Stimulated activated CD4-positive, alpha-beta T cell treated with anti-CD3 and anti-CD28 coated beads, Interleukin-1b, Interleukin-23, amount 100 ng/mL, for 4 hours (primary cell): ENCODE measurements at places on chromosomes 16 and 17.

DNA sequence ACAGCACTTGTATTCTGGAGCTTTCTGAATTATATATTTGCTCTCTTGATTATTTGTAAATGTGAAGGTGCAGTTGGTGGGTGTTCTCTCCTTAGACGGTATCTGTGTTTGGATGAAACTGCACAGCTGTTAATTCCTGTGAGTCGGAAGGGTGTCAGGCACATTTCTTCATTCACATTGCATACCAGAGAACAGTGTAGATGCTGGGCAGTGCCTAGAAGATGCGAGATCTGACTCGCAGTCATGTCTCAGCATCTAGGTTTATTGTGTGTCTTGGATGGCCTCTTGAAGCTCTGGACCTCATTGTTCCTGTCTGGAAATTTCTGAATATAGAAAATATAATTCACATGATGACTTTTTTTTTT is 61.2 kb downstream of the CLEC16A start:
- DNase-seq, result no peak

DNA sequence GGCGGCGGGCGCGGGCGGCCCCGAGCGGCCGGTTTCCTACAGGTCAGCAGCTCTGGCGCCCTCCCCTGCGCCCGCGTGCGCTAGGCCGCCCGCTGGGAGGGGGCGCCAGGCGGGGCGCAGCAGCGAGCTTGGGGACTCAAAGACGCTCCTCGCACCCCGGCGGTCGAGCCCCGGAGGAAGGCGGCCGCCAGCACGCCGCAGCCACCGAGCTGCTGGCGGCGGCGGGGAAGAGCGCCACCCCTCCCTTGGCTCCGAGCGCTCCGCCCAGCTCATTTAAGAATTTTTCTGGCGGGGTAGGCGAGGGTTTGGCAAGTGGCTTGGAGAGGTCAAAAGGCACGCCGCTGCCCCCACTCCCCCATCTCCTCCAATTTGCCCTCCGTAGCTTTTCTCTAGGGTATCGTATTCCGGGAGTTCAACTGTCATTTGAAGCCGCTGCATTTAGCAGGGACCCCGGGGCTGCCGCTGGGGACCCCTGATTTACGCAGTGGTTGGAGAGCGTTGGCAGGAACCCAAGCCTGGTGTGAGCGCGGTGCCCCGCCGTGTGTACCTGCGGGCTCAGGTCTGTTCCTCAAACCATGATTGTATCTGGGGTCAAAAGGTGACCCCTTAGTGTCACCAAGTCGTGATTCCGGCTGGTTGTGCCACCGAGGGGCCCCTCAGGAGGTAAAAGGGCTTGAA is 59.5 kb upstream of the GSE1 start:
- DNase-seq, result no peak

DNA sequence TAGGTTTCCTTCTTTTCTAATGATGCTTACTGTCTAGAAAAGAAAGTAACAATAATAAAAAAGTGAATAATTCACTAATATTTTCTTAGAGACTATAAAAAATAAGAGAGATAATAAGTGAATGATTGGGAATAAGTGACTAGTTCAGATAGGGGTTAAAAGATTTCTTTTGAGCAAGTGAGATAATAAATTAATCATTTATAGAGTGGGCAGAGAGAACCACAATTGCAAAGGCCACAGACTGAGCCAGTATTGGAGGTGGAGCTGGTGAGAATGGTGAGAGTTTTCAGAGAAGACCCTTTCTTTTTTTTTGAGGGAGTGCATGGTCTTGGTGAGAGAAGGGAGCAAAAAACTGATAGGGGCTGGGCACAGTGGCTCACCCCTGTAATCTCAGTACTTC is 159.1 kb upstream of the SALL1 start:
- no peak for DNase-seq

DNA sequence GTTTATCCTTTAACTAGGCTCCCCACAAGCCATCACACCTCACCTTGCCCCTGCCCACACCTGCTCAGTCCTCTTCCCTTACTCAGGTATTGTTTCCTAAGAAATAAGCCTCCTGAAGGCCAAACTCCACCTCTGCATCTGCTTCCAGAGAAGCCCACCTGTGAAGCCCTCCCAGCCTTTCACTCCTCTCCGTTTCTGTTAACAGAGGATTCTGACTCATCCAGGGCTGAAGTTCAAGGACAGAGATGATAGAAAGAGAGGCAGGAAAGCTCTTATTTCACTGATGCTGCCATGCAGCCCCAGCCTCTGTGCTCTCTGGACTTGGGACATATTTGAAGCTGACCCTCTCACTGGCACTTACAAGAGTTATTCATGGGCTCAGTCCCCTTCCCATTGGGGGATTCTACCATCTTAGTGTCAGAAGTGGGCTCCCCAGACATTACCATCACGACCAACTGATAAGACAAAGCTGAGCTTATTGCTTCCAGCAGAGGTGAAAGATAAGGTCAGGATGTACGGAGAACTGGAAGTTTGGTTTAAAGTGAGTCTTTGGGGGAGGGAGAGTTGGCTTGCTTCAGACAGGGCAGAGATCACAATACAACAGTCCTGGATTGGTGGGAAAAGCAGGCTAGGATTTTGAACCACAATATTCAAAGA is 35.3 kb upstream of the XYLT2 start:
- DNase-seq, result no peak

DNA sequence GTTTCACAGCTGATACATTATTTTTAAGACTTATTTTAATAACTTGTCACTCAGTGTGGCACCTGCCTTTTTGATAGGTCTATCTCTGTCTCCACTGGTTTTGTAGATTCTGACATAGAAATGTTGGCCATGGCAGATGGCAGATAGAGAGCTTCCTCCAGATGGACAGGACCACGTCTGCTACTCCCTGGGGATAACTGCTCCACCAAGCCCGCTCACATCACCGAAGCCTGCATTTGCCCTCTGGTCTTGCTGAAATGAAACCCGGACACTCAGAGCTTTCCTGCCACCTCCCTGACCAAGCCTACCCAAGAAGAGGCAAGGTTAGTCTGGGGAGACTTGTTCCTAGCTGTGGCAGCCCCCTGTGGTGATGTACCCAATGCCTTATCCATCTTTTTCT is 16.4 kb upstream of the HAP1 start:
- DNase-seq, result no peak

GRCh38 chr17:33511670-33512069 is 218.6 kb upstream of the ASIC2 start:
- DNase-seq, result no peak

GRCh38 chr17:11290814-11291213 is 49.8 kb downstream of the SHISA6 start:
- no peak for DNase-seq

- no peak for DNase-seq
These were observed 102.7 kb downstream of the METRNL start for GRCh38 chr17:83181991-83182619.

GRCh38 chr17:17125136-17126084 is 80.7 kb downstream of the PLD6 start:
- no peak for DNase-seq

GRCh38 chr17:31147507-31148202 is 52.9 kb downstream of the NF1 start:
- DNase-seq, result no peak

GRCh38 chr17:40557531-40558299 is 7.6 kb downstream of the CCR7 start:
- no peak for DNase-seq

DNA sequence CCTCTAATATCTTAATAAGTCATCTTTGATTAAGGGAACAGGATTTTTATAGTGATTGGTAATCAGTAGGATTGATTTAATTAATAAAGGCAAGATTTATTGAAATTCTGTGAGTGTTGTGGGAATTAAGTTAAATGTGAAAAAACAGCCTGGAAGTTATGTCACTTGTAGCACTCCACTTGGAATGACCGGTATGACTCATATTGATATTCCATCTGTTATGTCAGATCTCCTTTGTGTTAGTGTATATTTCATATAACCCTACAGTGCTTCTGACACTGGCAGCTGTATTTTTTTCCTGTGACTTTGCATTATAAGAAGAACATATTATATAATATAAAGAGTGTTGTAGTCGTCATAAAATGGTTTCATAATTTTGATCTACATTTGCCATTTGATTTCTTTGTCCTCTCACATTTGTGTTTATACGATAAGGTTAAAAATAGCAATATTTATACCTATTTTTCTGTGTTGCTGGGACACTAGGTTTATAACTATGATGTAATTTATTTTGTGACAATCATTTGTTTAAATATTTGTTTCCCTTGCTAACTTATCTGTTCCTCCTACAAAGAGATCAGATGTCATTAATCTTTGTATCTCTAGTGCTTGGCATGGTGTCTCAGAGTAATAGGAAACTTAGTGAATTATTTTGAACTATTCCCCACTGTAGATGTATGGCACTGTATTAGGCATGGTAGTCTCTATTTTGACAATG is 249.0 kb downstream of the BCAS3 start:
- no peak for DNase-seq

- DNase-seq, result no peak
These were observed 206.4 kb downstream of the ENGASE start for GRCh38 chr17:79280866-79281572.

DNA sequence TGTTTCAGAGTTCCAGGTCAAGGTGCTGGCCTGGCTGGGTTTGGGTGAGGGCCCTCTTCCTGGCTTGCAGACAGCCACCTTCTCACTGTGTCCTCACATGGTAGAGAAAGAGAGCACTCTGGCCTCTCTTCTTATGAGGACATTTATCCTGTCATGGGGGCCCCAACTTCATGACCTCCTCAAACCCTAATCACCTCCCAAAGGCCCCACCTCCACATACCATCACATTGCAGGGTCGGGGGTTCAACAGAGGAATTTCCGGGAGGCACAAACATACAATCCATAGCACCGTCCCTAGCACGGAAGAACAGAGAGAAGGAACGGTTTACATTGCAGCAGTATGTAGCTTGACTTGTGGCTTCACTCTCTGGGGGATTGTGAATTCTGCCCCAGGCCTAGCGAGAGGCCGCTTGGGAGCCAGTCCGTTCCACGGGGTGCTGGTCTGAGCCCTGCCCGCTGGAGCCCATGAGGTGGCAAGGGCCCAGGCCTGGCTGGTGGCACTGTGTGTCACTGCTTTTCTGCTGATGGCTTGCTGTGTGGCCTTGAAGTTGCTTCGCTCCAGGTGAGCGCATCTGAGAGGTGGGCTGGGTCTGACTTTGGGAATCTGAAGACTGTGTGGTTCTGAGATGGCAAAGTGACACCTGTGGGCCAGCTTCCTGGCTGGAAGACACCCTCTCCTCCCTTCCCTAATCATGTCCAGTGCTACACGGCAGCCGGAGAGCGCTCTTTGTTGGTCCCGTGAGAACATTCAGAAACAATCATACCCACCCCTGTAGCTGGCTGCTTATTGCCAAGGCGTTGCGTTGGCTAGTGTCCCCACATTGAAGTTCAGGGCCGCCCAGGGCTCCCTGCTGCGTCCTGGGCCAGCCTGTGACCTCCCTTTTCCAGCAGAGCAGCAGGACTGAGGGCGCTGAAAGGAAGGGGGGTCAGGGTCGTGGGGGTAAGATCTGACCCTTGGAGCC is 98.3 kb downstream of the CMIP start:
- no peak for DNase-seq

- no peak for DNase-seq
These were observed 113.3 kb downstream of the AATF start for GRCh38 chr17:37062021-37062420.

GRCh38 chr17:79675413-79675725 is 55.4 kb upstream of the ENPP7 start:
- no peak for DNase-seq

DNA sequence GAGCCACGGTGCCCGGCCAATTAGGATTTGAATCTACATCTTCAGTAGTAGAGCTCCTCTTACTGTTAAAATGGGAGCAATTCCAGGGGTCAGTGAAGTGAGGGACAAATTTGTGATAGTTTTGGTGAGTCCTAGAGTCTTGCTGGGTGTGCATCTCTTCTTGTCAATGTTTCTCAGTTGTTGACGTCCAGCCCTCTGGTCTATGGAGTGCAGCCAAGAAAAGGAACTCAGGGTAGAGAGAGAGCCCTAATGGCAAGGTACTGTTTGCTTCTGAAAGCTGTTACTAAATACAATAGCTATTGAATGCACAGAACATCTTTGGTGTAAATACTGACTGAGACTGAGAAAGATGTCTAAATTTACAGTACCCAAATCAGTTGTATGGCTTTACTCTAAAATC is 282.5 kb upstream of the SALL1 start:
- DNase-seq, result no peak

DNA sequence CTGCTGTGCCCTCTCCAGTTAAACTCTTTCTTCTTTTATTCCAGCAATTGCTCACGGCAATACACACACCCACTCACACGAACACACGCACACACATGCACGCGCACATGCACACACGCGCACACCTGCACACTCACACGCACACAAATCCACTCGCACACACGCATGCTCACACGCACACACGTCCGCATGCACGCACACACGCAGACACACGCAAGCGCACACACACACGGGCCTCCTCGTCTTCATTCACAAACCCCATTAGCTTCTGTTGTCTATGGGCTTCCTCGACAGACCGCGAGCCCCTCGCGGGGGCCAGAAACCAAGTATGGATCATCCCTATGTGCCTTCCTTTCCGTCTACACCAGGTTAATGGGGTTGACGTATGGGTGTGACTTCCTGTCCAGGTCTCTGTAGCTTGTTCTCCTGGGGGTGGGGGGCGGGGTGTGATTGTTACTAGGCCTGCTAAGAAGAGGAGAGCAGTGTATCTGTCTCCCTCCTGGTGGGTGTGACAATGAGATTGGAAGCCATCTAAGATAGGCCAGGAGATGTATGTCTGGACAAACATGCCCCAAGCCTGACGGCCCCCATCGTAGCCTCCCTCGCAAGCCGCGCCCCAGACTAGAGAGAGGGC is 670 bp upstream of the CTF1 start:
- no peak for DNase-seq

DNA sequence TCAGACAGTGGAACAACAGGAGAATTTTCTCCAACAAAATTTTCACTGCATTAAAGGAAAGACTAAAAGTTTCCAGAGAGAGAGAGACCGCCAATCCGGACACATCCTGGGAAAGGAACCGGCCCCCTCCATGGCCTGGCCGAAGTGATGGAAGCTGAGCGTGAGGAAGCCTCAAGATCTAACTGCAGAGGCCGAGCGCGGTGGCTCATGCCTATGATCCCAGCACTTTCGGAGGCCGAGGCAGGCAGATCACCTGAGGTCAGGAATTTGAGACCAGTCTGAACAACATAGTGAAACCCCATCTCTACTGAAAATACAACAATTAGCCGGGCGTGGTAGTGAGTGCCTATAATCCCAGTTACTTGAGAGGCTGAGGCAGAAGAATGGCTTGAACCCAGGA is 3.9 kb downstream of the CTRB2 start:
- DNase-seq, result no peak

DNA sequence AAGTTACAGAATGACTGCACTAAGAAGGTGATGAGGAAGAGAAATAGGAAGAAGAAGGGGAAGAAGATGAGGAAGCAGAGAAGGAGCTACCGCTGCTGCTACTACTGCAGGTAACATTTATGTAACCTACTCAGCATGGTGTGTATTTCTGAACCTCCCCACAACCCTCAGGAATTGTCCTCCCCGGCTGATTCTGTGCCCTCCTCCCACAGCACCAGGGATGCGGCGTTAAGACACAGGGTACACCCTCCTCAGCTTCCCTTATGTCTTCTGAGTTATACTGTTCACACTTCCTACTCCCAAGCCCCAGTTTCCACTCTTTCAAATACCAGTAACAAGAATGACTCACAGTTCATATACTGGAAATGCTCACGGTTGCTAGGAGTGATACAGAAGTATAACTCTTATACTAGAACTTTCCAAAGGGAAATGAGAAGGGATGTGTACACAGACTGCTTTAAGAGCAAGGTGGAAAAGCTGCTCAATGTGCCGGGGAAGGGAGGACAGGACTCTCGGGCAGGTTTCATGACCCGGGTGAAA is 224.5 kb upstream of the PSMD7 start:
- DNase-seq, result no peak

- no peak for DNase-seq
These were observed 8.9 kb downstream of the BAIAP2 start for GRCh38 chr17:81043725-81044427.
